ENCODE measurements at places on chromosomes 6 and 20.

- DNase-seq, result no peak
These were observed 26.8 kb upstream of the GLP1R start for GRCh38 chr6:39021779-39022178.

- DNase-seq, result no peak
These were observed 28.1 kb upstream of the MRGBP start for GRCh38 chr20:62768234-62768546.

DNA sequence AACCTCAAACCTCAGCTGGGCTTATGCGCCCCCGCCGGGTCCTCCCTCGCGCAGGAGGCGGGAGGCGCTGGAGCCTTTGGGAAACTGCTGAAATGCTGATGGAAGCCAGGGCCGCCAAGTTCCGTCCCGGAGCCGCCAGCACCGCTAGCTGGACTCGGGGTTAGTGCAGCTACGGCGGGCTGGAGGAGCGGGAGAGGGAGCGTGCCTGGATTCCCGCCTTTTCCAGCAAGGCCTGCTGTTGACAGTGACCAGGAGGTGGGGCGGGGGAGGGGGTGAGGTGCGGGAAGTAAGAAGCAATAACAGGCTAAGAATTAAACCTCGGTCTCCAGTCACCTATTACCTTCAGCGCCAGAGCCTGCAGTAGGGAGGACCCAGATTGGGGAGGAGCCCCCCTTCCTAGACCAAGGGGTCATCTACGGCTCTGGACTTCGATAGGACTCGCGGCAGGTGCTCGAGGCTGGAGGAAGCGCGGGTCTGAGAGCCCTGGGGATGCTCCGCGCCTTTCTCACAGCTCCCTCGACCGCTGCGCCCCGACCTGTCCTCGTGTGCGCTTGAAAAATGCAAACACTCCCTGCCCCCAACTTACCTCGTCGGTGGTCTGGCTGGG is 20.5 kb downstream of the COL9A1 start:
- no peak for DNase-seq

DNA sequence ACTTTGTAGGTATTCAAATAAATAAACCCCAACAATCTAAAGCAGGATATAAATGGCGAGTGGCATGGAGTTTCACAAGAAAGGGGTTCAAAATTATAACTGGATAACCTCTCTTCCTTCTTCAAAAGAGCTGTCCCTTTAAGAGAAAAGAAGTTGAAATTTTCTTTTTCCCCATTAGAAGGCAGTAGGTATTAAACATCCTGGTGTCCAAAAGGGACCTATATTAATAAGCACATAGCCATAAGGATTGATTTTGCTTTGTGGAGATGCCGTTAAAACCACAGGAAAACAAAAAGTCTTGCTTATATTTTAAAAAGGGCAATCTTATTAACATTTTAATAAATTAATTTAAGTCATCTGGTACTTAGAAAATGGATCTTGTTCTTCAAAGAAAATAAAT is 76.5 kb downstream of the LYRM4 start:
- no peak for DNase-seq

All from NCI-H1092 treated with DMSO at 0.1 percent for 48 hours (cell line).